Pulmonary artery endothelial cell (primary cell): ENCODE measurements at places on chromosomes 11 and 22. TPM values are rescaled to one million over a fixed set of nuclear protein-coding genes. Genes with fewer than 3 reads are reported as not detected.

GRCh38 chr22:44721213-44721612, 19.2 kb downstream of the PRR5 start:
- no peak for DNase-seq

DNA sequence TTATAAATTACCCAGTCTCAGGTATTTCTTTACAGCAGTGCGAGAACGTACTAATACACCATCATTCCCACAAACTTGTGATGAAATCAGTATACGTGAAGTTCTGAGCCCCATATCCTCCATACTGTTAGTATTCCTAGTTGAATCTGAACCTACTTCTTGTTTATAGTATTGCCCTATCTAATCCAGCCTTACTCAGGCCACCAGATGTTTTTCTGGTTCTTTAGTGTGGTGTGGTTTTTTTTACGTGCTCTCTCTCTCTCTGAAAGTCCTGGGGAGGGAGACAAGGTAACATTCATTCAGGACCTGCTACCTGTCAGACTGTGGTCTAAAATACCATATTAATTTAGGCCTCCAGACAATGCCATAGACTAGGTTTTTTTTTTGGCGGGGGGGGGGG, 47.6 kb upstream of the TEAD1 start:
- no peak for DNase-seq

- DNase-seq, result peak; percentile 40
Observed at GRCh38 chr22:27686534-27686933, 115.0 kb downstream of the MN1 start.

GRCh38 chr11:94524341-94524740, 12.1 kb downstream of the C11orf97 start:
- DNase-seq, result no peak

GRCh38 chr11:93957397-93957952, 63.7 kb upstream of the HEPHL1 start:
- DNase-seq, result no peak

- DNase-seq, result no peak
Observed at GRCh38 chr11:115645631-115646317, 141.6 kb upstream of the CADM1 start.

DNA sequence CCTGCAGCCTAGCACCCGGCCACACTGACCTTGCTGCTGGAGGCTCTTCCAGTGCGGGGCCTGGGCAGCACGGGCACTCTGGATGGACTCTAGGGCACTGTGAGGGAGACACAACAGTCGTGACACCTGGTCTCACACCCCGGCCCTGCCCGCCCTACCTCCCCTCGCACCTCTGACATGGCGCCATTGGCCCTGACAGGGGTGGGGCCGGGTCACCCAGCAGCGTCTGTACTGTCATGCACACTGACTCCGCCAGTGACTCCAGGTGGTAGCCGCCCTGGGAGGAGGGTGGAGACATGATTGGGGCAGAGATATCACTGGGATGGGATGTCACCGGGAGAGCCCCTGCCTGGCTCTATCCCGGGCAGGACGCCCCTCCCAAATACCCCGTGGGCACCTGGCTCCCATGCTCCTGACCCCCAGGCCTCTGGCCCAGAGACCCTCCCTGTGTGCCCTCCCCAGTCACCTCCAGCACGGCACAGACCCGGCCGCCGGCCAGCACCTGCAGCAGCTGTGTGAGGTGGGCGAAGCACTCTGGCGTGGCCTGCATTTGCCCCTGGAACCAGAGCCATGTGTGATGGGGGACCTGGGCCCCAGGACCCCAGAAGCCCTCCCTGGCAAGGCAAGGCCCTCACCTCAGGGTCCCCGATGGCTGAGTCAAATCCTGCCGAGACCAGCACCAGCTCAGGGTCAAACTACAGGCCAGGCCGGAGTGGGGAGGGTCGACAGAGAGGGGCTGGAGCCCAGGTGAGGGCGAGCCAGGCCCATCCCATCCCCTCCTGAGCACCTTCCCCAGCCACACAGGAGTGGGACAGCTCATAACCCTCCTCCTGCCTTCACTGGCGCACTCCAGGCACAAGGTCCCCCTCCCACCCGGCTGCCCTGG, 2.6 kb downstream of the HDAC10 start:
- DNase-seq, result no peak

Gene CCDC34
- total RNA-seq, result 4.6 and 6.9 TPM in 2 replicates

- DNase-seq, result no peak
Observed at GRCh38 chr22:32864041-32864440, 62.5 kb downstream of the TIMP3 start.

Gene CARD16
- 37.5 and 84.8 TPM in 2 replicates for total RNA-seq

Gene NAGA
- total RNA-seq, result 46.4 and 56.8 TPM in 2 replicates

GRCh38 chr11:6057452-6057851, 26.9 kb upstream of the OR56A1 start:
- no peak for DNase-seq

Gene UPK3A
- not detected in 2 replicates for total RNA-seq

Gene HIRA
- total RNA-seq, result 22.8 and 26.1 TPM in 2 replicates

DNA sequence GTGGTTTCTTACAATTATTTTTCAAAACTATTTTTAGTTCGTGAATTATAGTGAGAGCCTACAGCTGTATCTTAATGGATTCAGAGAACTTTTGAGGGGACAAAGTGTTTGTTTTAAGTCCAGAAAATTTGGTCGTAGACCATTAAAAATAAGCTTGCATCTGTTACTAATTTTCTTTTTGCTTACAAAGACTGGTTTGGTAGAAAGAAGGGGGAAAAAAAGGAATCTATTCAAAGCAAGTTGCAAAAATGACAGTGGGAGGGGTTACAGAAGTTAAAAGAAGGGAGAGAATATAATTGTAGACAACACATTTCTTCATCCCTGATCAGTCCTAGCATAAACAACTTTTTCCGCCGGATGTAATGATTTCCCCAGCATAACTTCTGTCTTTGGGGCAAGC, 72.1 kb downstream of the AMOTL1 start:
- DNase-seq, result no peak

GRCh38 chr11:86374586-86374985, at the start of gene CCDC81:
Gene CCDC81, plus strand, starts transcription at chr11:86374887. Its CDS starts 277 bp downstream, at chr11:86375164.
- no peak for DNase-seq

DNA sequence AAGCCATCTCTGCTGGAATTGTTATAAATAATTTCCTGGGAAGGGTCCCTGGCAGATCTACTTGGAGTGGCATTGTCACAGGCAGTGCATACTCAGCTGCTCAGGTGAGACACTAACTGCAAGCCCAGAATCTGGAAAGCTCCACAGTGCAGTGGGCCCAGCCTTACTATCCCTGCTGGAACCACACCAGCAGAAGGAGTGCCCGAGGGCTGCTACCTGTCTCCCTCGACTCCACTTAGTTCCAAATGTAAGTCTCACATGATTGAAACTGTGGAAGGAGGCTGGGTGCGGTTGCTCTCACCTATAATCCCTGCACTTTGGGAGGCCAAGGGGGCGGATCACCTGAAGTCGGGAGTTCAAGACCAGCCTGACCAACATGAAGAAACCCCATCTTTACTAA, 14.3 kb upstream of the SYVN1 start:
- DNase-seq, result no peak

Gene OR52B6
- not detected in 2 replicates for total RNA-seq

DNA sequence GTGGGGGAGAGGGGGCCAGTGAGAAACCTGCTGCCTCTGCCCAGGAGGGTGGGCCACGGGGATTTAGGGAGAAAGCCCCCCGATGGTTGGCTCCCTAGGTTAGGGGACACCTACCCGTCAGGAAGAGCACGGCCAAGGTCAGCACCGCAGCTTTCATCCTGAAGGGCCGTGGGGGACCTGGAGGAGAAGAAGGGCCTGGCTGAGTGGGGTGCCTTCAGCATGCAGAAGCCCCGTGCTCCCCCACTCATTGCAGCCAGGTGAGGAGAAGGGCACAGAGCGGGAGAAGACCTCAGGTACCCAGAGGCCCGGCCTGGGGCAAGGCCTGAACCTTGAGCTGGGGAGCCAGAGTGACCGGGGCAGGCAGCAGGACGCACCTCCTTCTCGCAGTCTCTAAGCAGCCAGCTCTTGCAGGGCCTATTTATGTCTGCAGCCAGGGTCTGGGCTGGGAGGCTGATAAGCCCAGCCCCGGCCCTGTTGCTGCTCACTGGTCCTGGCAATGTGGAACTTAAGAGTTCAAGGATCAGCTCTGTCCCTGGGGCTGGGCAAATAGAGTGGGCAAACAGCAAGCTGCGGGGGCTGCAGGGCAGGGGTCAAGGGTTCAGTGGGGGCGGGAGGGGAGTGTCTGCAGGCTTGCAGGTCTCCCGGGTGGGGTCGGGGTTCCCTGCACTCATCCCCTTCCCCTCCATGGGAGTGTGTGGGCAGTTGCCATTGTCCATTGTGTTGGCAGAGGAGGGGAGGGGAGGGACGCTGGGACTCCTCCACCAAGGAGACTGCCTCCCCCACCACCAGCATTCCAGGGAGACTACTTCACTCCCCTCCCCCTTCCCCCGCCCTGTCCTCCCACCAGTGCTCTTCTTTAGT, at the start of gene APOA1:
Gene APOA1 (minus strand): TSS at position 392 of the 861 bp plus-strand sequence. CDS start 235 bp downstream, at position 157.
- no peak for DNase-seq

DNA sequence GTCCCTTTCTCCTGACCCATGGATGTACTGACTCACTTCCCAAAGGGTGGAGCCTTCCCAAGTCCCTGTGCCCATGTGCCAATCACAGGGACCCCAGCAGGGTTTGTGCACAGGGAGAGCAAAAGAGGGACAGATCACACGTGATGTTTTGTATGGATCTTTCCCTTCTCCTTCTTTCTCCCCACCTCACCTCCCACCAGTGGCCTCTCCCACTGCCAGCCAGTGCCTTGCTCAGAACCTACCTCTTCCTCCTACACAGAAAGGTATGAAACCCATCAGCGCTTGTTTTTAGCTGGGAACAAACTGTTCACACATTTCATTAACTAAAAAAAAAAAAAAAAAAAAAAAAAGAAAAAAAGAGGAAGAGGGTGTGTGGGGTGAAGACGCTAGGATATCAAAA, 112.9 kb downstream of the DSCAML1 start:
- DNase-seq, result no peak

DNA sequence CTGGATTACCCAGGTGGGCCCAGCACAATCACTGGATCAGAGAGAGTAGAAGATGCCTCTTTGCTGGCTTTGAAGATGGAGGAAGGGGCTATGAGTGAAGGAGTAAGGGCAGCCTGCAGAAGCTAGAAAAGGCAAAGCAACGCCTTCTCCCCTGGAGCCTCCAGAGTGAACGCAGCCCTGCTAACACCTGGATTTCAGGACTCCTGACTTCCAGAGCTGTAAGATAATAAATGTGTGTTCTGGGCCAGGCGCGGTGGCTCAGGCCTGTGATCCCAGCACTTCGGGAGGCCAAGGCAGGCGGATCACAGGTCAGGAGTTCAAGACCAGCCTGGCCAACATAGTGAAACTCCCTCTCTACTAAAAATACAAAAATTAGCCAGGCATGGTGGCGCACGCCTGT, 102.4 kb downstream of the MORC2 start:
- no peak for DNase-seq

Gene RHOD
- 4.2 and 10.6 TPM in 2 replicates for total RNA-seq

DNA sequence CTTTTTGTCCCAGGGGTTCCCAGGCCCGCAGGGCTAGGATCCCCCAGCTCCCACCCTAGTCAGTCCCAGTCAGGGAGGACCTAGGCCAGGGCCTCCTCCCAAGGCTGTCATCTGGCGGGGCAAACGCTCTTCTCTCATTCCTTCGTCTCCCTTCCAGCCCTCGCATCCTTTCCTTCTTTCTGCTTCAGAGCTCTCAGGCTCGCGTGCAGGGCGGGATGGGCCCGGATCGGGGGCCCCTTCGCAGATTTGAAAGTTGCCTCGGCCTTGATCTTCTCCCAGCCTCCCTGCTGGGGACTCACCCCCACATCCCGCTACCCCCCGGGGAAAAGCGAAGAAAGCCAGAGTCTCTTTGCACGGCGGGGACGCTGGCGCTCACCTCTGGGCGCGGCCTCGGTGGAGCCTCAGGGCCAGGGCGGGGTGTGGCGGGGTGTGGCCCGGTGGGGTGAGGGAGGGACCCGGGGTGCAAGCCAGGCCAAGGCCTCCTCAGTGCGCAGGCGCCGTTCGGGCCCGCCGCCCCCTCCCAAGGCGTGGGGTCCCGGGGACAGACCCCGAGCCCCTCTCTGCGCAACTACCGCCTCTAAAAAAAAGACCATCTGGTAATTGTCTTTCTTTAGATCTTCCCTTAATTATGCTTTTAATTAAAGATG, 14.8 kb upstream of the PAX6 start:
- no peak for DNase-seq

GRCh38 chr11:44226945-44227344, 83.0 kb downstream of the ALX4 start:
- no peak for DNase-seq

Gene ELMOD1
- 0.53 and 0.63 TPM in 2 replicates for total RNA-seq

DNA sequence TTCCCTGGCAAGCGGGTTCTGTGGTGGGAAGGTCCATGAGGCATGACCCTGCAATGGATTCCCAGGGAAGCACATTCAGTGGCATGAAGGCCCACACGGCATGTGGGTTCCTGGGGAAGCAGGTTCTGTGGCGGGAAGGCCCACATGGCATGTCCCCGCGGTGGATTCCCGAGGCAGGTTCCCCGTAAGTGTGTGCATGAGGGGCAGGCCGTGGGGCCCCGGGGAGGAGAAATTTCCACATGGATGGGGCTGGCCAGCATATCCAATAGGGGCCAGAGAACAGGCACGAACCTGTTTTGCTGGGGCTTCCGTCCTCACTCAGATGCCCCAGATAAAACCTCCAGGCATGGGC, 83.7 kb downstream of the PHF21B start:
- no peak for DNase-seq
